Panc1 (cell line): ENCODE measurements at places on chromosomes 12 and 14. TPM values are rescaled to one million over a fixed set of nuclear protein-coding genes. Genes with fewer than 3 reads are reported as not detected.

GRCh38 chr14:57171363-57171762, 97.3 kb downstream of the EXOC5 start:
- no peak for DNase-seq
- H3K4me3 ChIP-seq: no peak overlapping the region
- H3K36me3 ChIP-seq: no peaks in the 10 kb centered on the region
- H3K27me3 ChIP-seq: 0 out of 2 replicates have a peak, but pooled peaks cover 2% of the 10 kb centered on the region
- no peak overlapping the region for H3K27ac ChIP-seq

RNASE3 gene
- total RNA-seq: not detected

DNA sequence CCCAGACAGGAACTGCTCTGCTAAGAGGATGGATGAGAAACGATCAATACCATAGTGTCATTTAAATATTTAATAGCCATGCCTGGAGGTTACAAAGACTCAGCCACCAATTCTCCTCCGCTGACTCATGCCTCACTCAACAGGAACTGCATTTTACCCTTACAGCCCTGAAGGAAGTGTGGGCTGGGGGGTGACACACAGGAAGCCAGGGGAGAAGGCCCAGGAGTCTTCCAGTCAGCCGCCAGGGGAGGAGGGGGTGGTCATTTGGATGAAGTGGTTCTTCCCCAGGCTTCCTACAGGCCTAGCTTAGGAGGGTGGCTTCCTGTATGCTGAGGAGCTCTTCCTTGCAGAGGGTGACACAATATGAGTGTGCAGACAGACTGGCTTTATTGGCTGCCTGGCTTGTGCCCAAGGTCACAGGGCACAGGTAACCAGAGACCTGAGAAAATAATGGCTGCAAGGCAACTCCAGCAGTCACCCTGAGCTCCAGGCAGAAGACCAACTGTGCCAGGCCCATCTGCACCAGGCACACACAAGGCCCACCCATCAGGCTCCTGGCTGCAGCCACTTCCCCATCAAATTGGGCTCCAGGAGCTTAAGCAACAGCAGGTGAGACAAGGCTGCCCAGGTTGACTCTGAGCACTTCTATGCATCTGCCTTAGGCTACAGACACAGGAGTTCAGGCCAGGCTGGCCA, 30.6 kb upstream of the RPLP0 start:
- peak overlapping the region; percentile 100 for H3K27ac ChIP-seq
- peaks cover 98% of the 10 kb centered on the region for H3K4me1 ChIP-seq
- peak; percentile 92 for DNase-seq

GRCh38 chr12:110858848-110859247, 12.1 kb downstream of the CCDC63 start:
- no peaks in the 10 kb centered on the region for H3K27me3 ChIP-seq
- no peaks in the 10 kb centered on the region for H3K36me3 ChIP-seq
- no peaks in the 10 kb centered on the region for H3K4me1 ChIP-seq
- DNase-seq: no peak
- no peak overlapping the region for H3K4me3 ChIP-seq
- H3K27ac ChIP-seq: no peak overlapping the region

C12orf56 gene
- total RNA-seq: 2.8 TPM

DNA sequence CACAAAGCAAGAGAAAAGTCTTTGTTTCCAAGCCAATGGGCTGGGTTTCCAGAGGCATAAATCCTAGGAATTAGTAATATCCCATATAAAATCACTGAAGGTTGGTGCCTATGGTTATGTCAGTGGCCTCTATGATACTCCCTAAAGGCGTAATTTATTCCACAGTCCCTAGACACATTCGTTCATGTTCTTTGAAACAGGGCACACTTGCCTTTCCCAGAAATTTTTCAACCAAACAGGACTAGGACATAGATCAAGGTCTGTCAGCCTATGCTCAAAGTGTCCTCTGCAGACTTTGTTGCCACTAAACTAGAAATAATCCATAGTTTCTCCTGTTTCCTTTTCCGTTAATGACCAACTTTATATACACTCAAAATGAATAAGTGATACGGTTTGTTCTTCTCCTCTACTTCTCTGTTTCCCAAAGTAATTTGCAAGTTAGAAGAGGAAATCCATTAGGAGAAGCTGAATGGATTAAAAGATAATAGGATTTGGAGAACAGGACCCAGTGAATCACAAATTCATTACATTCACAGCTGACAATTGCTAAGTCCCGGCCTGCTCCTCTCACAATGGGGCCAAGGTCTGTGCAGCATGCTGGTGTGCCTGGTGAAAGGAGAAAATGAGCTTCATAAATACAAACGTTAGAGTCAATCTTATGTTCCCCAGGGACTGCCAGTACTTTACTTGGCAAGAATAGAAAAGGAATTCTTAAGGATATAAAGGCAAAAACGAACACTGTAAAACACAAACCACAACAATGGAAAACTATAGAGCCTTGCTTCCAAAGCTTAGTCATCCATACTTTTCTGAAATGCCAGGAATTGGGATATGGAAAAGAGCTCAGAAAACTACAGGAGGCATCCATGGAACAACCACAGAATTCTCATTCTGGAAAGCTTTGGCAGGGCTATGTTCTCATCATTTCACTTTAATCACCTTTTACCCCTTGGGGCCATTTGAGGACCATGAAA, 966.2 kb downstream of the NRXN3 start:
- no peaks in the 10 kb centered on the region for H3K36me3 ChIP-seq
- H3K27ac ChIP-seq: no peak overlapping the region
- DNase-seq: no peak

RNASE7 gene
- total RNA-seq: not detected

- no peak for DNase-seq
- H3K4me1 ChIP-seq: no peaks in the 10 kb centered on the region
- peaks cover 2% of the 10 kb centered on the region; the same call in 1 of the 2 replicates for H3K27me3 ChIP-seq
- H3K4me3 ChIP-seq: no peak overlapping the region
- no peaks in the 10 kb centered on the region for H3K36me3 ChIP-seq
Measured at GRCh38 chr12:98799822-98800221, 154.7 kb downstream of the APAF1 start.

DDX23 gene
- 130 TPM for total RNA-seq

DNA sequence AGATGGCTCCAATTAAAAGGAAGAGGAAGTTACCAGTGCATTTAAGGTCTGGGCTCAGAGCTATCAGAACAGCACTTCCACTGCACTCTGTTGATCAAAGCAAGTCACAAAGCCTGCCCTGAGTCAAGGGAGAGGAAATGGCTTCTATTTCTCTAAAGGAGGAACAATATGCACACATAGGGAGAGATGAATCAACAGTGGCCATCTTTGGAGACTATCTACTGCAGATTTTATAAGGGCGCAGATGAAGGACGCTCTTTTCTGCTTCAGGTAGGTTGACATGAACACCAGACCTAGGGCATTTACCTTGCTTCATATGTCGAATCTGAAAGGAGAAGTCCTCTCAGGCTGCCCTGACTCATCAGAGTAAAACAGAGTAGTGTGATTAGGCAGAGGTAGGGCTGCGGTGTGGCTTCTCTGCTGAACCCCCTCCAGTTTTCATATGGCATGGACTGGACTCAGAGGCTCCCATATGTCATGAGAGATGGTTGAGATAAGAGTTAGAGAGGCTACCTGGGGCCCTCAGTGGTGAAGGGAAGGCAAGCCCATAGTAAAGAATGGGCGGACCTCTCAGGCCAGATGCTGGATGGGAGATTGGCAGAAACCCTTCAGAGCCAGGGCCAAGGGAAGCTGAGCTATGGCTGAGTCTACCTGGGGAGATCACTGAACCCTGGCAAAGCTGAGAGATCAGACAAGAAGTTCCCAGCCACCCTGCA, 84.4 kb downstream of the ARF6 start:
- no peaks in the 10 kb centered on the region for H3K36me3 ChIP-seq
- H3K4me3 ChIP-seq: no peak overlapping the region
- peaks cover 48% of the 10 kb centered on the region for H3K4me1 ChIP-seq
- peak overlapping the region; percentile 100 for H3K27ac ChIP-seq
- no peaks in the 10 kb centered on the region for H3K27me3 ChIP-seq

FGF6 gene
- total RNA-seq: not detected

A2M gene
- total RNA-seq: 2.1 TPM

DNA sequence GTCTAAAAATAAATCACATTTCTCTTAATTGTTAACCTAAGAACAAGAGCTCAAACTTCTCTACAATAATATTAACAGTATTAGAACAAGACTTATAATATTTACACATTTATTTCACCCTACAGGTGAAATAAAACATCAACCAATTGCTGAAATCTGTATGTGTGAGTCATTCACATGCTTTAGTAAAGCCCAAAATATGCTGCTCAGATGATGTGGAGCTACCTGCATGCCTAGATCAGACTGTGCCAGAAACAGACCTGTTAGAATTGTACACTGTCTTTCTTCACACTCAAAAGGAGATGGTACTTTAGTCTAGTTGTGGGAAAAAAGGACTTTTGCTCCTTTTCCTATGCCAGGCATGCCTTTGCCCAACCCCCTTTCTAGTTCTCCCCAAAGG, 54.7 kb downstream of the RPS6KA5 start:
- H3K27ac ChIP-seq: no peak overlapping the region
- no peak for DNase-seq
- no peaks in the 10 kb centered on the region for H3K27me3 ChIP-seq
- H3K4me3 ChIP-seq: no peak overlapping the region

DNA sequence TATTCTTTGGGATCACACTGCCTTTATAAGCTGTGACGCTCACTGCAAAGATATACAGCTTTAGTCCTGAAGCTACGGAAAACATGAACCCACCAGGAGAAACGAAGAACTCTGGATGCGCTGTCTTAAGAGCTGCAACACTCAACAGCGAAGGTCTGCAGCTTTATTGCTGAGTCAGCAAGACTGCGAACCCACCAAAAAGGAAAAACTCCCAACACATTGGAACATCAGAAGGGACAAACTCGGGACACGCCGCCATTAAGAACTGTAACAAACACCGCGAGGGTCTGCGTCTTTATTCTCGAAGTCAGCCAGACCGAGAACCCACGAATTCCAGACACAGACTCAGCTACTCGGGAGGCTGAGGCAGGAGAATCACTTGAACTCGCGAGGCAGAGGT, 9.2 kb upstream of the VWF start:
- DNase-seq: no peak
- H3K27me3 ChIP-seq: no peaks in the 10 kb centered on the region
- H3K27ac ChIP-seq: no peak overlapping the region
- no peak overlapping the region for H3K4me3 ChIP-seq
- H3K36me3 ChIP-seq: no peaks in the 10 kb centered on the region

- no peaks in the 10 kb centered on the region for H3K4me1 ChIP-seq
- no peak for DNase-seq
- H3K27ac ChIP-seq: no peak overlapping the region
- H3K27me3 ChIP-seq: no peaks in the 10 kb centered on the region
Measured at GRCh38 chr12:112239881-112240280, 114.5 kb downstream of the TRAFD1 start.

- H3K4me3 ChIP-seq: no peak overlapping the region
- DNase-seq: no peak
- H3K27ac ChIP-seq: no peak overlapping the region
- no peaks in the 10 kb centered on the region for H3K36me3 ChIP-seq
- H3K4me1 ChIP-seq: no peaks in the 10 kb centered on the region
Measured at GRCh38 chr12:102993537-102993936, 36.1 kb downstream of the ASCL1 start.

DNA sequence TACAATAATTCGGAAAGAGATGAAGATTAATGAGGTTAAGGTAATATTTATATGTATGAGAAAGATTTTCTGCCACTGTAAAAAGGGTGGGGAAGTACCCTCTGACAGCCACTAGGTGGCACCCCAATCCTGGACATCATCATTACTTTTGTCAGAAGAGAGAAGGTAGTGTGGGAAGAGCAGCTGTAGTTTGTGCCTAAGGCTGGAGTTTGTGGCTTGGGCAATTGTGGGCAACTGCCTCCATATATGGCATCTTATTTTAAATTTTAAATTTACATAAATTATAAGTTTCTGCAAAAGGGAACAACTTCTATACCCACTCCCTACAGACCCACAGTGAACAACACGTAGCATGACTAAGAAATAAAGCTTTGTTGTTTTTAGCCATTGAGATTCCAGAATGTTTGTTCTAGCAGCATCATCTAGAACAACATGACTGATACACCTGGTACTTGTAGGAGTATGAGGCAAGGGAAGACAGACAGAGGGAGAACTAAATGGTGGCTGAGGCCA, 34.4 kb upstream of the SYCP3 start:
- no peaks in the 10 kb centered on the region for H3K36me3 ChIP-seq
- H3K27me3 ChIP-seq: no peaks in the 10 kb centered on the region
- DNase-seq: peak; percentile 33
- no peak overlapping the region for H3K27ac ChIP-seq
- no peak overlapping the region for H3K4me3 ChIP-seq

DNA sequence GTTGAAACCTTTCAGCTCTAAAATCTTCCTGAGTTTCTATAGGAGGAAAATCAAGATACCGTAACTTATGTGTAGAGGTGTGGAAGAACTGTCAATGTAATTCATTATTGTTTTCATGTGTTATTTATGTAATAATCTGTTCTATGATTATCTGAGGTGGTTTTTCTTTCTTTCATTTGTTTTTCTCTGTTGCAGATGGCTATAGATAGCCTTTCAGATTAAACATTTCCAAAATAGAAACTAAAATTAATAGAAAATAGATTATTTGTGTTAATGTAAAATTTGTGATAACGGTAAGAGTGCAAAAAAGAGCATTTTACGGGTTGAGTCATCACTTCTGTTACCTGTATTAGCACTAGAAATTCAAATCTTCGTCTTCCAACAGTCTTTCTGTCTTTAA, 128.8 kb downstream of the SYNE2 start:
- no peaks in the 10 kb centered on the region for H3K27me3 ChIP-seq
- H3K36me3 ChIP-seq: no peaks in the 10 kb centered on the region; the same call in 1 of the 2 replicates
- no peaks in the 10 kb centered on the region for H3K4me1 ChIP-seq
- H3K27ac ChIP-seq: no peak overlapping the region
- no peak overlapping the region for H3K4me3 ChIP-seq
- DNase-seq: no peak

GRCh38 chr14:72856530-72857266, 37.2 kb downstream of the DPF3 start:
- no peaks in the 10 kb centered on the region for H3K36me3 ChIP-seq
- no peaks in the 10 kb centered on the region for H3K4me1 ChIP-seq
- DNase-seq: no peak
- no peak overlapping the region for H3K27ac ChIP-seq
- H3K27me3 ChIP-seq: no peaks in the 10 kb centered on the region; the same call in 1 of the 2 replicates
- no peak overlapping the region for H3K4me3 ChIP-seq

IAPP gene
- total RNA-seq: not detected

DNA sequence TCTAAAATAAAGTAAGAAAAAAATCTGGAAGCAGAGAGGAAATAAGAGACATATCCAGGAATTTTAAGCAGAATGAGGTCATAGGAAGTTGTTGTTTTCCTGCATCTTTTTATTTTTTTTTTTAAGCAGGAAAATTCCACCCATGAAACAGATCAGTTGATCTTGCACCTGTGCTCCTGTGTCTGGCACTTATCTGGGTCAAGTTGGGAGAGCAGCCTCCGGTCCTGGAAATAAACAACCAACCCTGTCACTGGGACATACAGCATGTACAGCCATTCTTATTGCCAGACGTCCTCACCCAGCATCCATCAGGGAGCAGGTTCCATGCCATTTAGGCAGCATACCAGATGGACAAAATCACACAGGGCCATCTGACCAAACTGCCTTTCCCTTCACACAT, 266.0 kb upstream of the BTG1 start:
- no peak overlapping the region for H3K4me3 ChIP-seq
- no peaks in the 10 kb centered on the region for H3K27me3 ChIP-seq
- no peaks in the 10 kb centered on the region for H3K36me3 ChIP-seq
- no peak overlapping the region for H3K27ac ChIP-seq
- DNase-seq: no peak

- H3K27me3 ChIP-seq: no peaks in the 10 kb centered on the region
- no peak for DNase-seq
- H3K36me3 ChIP-seq: no peaks in the 10 kb centered on the region
- H3K27ac ChIP-seq: no peak overlapping the region
- no peaks in the 10 kb centered on the region for H3K4me1 ChIP-seq
Measured at GRCh38 chr14:57960946-57961785, 95.3 kb upstream of the SLC35F4 start.

CYP27B1 gene
- 4.0 TPM for total RNA-seq

GRCh38 chr14:92950773-92951172, 27.8 kb downstream of the CHGA start:
- H3K27ac ChIP-seq: no peak overlapping the region
- no peaks in the 10 kb centered on the region for H3K4me1 ChIP-seq
- H3K4me3 ChIP-seq: no peak overlapping the region
